Stimulated activated CD8-positive, alpha-beta memory T cell treated with anti-CD3 and anti-CD28 coated beads, Interleukin-15, amount 100 ng/mL, for 24 hours (primary cell): ENCODE measurements at places on chromosomes 1 and 21.

DNA sequence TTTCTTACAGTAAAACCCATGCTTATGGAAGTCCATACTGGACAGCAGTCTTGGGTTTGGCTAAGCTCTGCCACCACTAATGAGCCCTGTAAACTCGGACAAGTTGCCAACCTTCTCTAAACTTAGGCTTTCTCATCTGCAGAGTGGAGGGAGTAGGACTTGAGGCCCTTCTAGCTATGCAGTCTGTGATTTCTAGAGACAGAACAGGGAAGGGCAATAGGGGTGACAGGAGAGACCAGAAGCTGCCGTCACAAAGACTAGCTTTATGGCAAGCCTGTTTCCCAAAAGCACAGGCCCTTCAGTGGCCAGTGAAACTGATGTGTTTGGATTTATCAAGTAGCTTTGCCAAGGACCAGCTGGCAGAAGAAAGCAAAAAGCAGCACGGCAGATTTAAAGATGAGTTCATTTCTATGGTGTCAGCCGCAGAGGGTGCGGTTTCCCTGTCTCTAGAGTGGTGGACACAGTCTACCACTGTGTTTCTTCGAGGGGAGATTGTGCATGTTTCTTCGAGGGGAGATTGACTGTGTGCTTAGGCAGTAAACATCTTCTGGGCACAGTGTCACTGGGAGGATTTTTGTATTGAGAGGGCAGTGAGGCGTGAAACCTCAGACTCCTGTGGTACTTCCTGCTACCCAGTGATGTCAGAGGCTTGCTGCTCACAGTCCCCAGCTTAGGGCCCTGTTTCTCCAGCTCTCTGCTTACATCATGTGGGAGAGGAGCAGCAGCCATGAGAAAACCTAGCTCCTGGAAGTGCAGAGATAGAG is 119.0 kb downstream of the ROR1 start:
- no peak for DNase-seq

- no peak for DNase-seq
These were observed 96.0 kb downstream of the IGSF21 start for GRCh38 chr1:18203645-18204044.

- DNase-seq = no peak
These were observed at the start of gene RAP1GAP for GRCh38 chr1:21669258-21670058. TSS of gene RAP1GAP (minus strand) at chr1:21669357. CDS start at chr1:21620032, 49,325 bp downstream.

DNA sequence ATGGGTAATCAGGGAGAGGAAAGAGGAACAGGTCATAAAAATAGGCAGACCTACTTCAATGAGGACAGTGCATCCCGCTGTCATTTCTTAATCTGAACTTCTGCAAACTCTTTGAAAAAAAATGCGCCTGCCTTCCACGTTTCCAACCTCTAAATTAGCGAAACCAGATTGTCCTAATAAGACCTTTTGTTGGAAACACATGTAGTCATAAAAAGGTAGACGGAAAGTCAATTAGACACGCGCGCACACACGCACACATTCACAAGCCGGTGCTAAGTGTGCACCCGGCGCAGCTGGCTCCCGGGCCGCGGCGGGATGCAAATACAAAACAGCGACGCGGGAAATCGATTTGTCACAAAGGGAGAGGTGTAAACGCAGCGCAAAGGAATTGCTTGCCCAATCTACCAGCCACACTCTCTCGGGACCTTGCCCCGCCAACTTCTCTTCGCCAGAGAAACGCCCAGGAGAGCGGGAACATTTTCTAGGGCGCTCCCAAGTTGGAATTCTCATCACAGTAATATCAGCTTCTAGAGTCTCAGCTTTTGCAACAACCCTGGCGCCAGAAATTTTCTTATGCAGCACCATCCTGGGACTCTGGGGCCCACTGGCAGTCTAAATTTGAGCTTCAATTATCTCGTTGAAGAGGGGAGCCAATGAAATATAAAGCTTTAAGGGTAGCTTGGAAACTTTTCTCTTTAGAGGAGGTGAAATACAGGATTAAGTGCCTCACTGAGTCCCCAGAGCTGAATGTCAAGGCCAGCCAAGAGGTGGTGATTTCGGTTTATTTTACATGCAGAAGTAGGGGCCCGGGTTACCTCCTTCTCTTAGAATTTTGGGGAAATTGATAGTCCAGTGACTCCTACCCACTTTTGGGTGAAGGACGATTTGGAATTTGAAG is 4.5 kb downstream of the PRRX1 start:
- no peak for DNase-seq

GRCh38 chr1:216055004-216055403 is 368.2 kb downstream of the USH2A start:
- DNase-seq = no peak

DNA sequence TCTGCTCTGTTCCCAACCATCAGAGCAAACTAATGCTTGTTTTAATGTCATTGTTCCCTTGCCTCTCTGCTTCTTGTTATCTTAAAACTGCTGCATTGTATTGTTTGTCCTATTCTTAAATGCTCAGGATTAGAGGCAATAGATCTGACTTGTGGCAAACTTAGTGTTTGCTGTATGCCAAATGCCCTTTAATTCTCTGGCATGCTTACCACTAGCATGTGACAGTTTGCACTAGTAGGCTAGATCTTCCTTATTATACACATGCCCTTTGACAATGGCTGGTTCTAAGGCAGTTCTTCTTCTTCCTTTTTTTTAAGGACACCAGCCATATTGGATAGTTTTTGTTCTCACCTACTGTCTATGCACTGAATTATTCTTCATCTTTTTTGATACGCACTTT is 30.1 kb downstream of the PALMD start:
- no peak for DNase-seq

GRCh38 chr1:186958520-186958919 is 129.8 kb downstream of the PLA2G4A start:
- DNase-seq = no peak

GRCh38 chr1:1344655-1345361 is 4.4 kb downstream of the DVL1 start:
- no peak for DNase-seq

DNA sequence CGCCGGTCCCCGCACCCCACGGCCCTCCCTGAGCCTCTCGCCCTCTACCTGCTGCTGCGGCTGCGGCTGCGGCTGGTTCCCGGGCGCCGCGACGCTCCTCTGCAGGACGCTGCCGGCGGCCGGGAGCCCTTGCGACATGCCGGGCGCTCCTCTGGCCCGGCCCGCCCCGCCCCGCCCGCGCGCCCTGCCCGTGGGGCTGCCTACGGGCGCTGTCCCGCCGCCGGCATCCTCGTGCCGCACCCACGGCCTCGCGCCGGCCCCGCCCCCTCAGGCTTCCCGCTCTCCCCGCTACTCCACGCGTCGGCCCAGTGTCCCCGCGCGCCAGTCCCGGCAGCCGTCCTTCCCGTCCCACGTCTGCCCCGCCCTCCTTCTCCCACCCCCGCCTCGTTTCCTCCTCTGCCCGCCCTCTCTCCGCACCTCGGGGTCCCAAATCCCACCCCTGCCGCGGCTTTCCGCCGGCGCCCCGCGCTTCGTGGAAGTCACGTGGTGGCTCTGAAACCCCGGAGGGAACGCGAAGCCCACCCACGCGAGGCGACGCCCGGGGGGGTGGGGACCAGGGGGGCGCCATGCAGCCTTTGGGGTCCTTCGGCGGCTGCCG is at the start of gene BATF3:
Gene BATF3 (minus strand): TSS at position 216 of the 598 bp plus-strand sequence. CDS start 78 bp downstream, at position 138.
- DNase-seq = peak; percentile 50

GRCh38 chr1:66617362-66618184 is 83.6 kb downstream of the SGIP1 start:
- no peak for DNase-seq

DNA sequence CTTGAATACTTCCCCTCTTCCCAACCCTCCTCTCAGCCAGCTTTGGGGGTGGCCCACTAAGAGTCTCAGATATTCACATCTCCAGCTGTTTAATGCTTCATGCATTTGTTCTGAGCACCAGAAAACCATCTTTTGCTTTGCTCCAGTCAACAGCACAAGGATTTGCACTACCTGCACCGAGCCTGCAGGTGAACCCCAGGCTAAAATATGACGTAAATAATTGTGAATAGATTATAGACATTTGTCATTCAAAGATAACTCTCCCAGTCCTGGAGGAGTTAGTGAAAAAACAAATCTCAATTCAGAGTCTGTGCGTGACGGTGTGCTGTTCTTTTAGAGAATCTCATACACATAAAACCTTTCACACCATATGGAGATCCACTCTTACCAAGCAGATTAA is 7.4 kb downstream of the CD247 start:
- no peak for DNase-seq

DNA sequence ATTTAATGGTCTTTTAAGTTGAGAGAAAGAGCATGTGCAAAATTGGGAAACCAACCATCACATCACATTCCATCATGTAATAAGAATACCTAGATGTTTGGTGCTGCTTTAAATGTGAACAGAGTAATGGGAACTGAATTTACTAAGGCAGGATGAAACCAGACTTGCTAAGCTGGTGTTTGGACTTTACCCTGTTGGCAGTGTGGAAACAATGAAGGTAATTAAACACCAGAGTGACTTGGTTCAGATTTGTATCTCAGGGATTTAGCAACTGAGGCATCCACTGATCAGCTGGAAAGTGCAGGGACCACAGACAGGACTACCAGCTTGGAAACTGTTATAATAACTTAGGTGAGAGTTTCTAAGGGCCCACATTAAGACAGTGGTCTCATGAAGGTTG is 263.4 kb downstream of the OLFM3 start:
- no peak for DNase-seq

DNA sequence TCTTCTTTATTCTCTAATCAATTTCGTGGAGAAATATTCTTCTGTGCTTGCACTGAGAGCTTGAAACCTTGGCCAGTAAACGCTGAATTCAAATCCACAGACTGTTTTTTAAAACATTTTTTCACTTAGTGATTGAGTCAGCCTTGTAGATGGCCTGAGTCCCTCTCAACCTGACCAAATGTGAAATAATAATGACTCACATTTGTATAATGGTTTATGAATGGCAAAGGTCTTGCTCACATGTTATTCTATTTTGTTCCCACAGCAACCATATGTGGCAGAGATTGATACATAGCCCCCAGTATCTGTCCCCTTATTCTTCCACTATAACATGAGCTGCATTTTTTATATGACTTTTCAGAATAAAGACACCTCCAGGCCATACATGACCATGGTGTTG is 47.8 kb upstream of the CCDC190 start:
- no peak for DNase-seq

DNA sequence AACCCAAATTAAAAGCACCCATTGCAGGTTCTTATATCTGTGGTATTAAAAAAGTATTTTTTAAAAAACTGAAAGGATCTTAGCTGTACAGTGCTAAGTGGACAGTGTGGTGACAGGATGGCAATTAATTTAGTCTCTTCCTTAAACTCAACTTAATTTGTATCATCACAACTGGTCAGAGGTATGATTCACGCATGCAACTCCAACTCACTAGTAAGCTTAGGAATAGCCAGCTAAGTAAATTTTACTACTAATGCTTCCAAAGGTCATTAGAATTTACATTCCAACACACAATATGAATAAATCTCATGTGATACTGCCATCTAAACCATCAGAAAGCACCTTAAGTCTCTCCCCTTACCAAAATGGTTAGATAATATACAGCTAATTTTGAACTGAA is 35.4 kb downstream of the ENAH start:
- DNase-seq = no peak

DNA sequence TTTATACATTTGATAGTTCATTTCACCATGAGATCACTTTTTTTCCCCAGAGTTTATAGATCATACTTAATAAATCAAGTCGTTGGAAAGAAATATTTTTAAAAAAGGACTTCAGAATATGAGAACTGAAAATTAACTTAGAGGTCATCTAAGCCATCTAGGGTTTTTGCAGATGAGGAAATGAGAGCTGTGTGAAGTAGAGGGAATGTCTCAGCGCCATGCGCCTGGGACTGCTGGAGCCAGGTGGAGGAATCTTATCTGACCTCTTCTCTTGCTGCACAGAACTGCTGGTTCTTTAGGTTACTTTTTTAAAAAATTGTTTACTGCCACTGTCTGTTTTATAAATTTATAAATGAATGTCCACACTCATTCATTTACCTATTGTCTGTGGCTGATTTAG is 11.5 kb downstream of the SH3BGR start:
- DNase-seq = no peak

DNA sequence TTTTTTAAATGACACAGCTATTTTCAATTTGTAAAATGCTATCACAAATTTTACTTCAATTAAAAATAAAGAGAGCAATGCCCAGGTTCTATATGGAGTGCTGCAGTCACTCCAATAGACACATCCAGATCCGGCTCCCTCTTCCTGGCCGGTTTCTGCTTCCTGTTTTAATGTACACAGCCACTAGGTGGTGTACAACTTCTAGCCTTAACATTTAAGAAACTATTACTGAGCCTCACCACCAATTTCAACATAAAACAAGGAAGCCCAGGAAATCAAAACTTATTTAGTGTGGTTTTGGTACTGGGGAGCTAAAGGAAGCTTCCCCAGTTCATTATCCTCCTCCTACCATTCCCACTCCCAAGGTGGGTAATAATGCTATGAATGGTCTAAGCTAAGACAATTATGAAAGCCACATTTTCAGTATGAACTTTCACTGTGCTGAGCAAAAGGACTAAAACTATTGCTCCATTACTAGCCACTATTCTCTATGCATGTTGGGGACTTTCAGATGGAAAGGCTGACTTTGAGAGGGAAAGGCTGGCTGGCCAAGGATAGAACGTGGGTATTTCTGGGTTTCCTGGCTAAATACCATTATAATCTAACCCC is 25.5 kb upstream of the MTMR11 start:
- no peak for DNase-seq

DNA sequence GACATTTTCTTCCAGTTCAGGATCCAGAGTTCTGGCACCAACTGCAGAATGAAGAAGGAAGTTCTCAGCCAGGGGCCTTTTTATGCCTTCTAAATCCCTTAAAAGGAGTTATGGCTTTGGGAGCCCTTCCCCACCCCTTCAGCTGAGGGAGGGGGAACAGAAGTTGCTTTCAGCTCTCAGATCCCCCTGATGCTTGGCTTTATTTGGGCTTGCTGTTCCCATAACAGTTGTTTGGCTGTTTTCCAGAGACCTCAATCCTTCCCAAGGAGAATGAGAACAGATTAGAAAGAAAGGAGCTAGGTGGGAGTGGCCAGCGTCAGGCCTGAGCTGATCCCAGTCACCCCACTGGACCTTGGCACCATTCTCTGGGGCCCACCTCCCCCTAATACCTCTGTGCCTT is at the start of gene RPE65:
Gene RPE65 (minus strand): TSS at position 54 of the 400 bp plus-strand sequence. CDS start 49 bp downstream, at position 5.
- no peak for DNase-seq

- no peak for DNase-seq
These were observed 2.6 kb downstream of the KCNA3 start for GRCh38 chr1:110672001-110672752.

- no peak for DNase-seq
These were observed 92.9 kb upstream of the PPM1J start for GRCh38 chr1:112807999-112808398.
